ENCODE measurements at places on chromosomes 1 and 21. TPM values are rescaled to one million over a fixed set of nuclear protein-coding genes. Genes with fewer than 3 reads are reported as not detected.

DNA sequence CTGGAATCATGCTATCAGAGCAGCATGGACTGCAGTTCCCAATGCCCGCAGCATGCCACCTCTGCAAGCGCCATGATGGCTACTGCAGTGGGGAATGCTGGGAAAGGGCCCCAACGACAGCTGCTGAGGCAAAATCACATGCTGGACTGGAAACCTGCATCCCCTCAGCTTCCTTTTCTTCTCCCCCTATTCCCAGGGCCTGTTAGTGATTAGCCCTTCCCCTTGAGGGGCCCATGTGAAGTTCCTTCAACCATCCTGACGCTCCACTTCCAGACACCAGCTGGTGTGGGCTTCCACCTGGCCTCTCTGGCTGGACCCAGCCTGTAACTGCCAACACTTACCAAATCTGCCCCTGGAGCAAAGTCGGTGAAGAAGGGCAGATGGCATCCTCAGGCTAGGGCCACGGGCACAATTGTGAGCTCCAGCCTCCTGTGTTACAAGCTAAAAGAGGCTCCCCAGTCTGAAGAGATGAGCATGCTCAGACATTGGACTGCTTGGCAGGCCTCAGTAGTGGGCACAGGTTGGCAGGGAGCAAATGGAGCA, 22.1 kb upstream of the SDC3 start:
- DNase-seq, result no peak

The RIMKLA gene
- total RNA-seq, result 14.5 TPM

DNA sequence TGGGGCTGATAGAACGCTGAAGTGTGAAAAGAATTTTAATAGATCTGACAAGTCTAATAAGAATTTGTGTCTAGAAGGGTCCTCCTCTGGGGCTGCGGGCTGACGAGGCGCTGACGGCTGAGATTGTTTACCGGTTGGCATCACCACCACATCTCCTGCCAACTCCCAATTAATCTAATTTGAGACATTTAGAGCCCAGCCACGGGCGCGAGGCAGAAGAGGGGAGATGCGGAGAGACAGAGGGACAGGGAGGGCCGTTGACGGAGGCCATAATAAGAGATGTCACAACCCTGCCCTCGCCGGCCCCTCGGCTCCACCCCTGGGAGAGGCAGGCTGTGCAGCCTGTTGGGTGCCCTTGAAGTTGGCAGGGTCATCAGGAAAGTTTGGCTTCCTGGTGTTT, 109.3 kb downstream of the PAX7 start:
- no peak for DNase-seq

GRCh38 chr1:200891774-200892157, 2.9 kb upstream of the INAVA start:
- peak; percentile 64 for DNase-seq

DNA sequence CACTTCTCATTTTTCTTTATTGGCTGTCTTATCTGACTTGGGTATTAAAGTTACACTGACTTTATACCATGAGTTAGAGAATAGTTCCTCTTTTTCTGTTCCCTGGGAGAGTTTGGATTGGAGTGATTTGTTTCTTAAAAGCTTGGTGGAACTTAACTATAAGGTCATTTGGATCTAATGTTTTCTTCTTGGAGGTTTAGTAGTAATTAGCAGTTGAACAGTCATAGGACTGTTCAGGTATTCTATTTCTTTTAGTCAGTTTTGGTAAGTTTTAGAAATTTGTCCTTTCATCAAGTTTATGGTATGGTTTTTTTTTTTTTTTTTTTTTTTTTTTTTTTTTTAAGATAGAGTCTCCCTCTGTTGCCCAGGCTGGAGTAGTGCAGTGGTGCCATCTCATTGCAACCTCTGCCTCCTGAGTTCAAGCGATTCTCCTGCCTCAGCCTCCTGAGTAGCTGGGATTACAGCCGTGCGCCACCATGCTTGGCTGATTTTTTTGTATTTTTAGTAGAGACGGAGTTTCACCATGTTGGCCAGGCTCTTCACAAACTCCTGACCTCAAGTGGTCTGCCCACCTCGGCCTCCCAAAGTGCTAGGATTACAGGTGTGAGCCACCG, 6.3 kb downstream of the TTC3 start:
- DNase-seq, result no peak

DNA sequence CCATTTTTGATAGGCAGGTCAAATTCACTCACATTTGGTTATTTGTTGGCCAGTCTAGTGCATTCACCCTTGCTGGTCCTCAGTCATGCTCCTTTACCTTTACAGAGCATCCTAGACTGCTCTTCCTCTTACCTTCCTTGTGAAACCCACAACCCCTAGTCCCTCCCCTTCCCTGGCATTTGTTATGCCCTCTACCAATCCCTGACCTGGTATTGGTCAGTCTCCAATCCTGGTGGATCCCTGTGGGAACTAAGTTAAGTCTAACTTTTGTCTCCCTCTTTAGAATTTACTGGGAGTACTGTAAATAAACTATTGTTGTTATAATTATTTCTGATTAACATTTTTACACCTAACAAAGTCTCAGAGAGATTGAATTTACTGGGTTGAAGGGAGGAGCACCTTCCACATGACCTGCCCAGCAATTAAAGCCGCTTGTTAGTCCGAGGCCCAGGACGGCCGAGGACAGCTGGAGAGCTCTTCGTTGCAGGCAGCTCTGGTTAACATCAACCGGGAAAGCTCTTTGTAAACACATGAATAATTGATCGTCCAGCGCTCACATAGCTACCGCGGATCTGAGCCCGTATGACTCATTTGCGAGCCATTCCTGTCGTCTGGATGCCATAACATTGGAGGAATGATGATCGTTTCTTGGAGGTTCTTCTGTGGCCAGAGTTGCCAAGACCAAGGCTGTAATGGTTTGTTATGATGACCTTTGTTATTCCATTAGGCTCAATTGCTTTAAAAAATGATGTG, 31.9 kb downstream of the MTARC1 start:
- no peak for DNase-seq

The KPRP gene
- not detected for total RNA-seq

The TNNI3K gene
- total RNA-seq, result 1.1 TPM

The FLG2 gene
- total RNA-seq, result not detected

The TRIM17 gene
- total RNA-seq, result not detected

The GDAP2 gene
- total RNA-seq, result 33.5 TPM

DNA sequence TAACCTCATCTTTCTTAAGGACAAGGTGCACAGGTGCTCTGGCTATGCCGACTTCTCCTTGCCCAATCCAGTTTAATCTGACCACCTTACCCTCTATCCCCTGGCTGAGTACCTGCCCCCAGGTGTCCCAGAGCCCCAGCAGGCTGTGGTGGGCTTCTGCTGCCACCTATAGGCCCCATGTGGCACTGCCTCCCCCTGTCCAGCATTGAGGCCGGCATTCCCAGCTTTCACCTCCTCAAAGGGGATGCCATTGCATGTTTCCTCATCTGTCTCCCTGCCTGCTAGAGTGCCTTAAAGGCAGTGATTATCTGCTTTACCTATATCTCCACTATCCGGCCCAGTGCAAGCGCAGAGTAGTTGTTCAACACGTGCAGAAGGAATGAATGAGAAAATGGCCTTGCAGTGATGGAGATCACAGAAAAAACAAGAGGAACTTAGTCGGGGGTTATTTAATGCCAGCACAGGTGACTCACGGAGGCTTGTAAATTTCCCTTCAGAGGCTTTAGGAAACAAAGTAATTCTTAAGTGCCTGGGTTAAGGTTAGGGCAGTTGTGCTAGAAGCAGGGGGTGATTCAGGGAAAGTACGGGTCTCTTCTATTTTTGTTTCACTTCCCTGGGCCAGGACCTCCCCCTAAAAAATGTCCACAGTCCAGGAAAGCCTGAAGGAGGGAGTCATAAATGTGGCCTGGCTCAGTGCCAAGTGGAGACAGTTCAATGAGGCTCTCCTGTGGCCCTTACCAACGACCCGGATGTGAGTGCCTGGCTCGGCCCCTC, 131.8 kb upstream of the NGF start:
- peak; percentile 55 for DNase-seq

The DNAJC16 gene
- 23.8 TPM for total RNA-seq

The OSCP1 gene
- total RNA-seq, result 8.4 TPM

DNA sequence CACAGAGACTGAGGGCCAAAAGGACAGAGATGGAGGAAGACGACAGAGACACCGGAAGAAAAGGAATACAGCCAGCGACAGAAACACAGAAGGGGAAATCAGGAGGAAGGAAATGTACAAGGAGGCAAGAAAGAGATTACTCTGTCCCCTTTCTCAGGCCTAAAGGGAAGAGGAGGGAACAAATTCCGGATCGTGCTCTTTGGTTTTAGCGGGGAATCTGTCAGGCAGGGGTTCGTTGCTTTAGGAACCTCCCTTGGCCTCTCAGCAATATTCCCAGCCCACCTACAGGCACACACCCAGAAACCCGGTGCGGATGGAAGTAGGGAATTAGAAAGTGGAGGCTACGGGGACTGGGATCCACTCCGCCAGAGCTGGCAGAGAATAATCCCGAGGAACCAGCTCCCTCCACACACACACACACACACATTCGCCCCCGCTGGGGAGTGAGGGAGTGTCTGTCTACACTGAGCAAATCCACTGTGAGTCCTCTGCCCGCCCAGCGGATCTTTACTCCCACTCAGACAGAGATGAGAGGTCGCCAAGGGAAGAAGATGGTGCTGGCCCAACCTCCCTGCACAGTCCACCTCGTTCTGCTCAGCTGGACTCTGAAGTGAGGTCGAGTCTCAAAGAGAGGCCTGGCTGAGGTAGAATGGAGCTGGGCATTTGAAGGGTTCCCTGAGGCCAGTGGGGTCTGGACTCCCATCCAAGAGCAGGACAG, 5.7 kb downstream of the TAL1 start:
- no peak for DNase-seq

The CFHR2 gene
- not detected for total RNA-seq

GRCh38 chr1:11927866-11928592, 1.8 kb upstream of the KIAA2013 start:
- DNase-seq, result no peak

GRCh38 chr1:159853417-159854115, 8.9 kb downstream of the VSIG8 start:
- no peak for DNase-seq

The PADI1 gene
- total RNA-seq, result 0.38 TPM

GRCh38 chr1:180951836-180952656, 39.3 kb downstream of the KIAA1614 start:
- no peak for DNase-seq

GRCh38 chr1:8493916-8494540, 176.1 kb downstream of the SLC45A1 start:
- no peak for DNase-seq

The PIK3R3 gene
- 10.6 TPM for total RNA-seq

GRCh38 chr1:82517586-82517985, 716.9 kb downstream of the ADGRL2 start:
- no peak for DNase-seq

DNA sequence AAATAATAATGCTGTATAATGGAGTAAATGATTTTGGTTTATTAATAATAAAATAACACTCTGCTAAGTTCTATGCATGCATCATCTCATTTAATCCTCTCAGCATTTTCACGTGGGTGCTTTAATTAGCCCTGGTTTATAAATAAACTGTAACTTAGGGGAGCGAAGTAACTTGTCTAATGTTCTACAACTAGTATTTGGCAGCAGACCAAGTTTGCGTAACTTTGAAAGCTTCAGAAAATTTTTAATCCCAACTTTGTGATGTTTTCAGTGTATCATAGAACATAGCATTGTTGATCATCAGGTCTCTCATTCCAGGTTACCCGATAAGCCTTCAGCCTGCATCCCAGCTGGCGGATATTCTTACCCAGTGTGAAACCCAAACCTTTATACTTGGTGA, 322.4 kb upstream of the SGIP1 start:
- DNase-seq, result no peak

DNA sequence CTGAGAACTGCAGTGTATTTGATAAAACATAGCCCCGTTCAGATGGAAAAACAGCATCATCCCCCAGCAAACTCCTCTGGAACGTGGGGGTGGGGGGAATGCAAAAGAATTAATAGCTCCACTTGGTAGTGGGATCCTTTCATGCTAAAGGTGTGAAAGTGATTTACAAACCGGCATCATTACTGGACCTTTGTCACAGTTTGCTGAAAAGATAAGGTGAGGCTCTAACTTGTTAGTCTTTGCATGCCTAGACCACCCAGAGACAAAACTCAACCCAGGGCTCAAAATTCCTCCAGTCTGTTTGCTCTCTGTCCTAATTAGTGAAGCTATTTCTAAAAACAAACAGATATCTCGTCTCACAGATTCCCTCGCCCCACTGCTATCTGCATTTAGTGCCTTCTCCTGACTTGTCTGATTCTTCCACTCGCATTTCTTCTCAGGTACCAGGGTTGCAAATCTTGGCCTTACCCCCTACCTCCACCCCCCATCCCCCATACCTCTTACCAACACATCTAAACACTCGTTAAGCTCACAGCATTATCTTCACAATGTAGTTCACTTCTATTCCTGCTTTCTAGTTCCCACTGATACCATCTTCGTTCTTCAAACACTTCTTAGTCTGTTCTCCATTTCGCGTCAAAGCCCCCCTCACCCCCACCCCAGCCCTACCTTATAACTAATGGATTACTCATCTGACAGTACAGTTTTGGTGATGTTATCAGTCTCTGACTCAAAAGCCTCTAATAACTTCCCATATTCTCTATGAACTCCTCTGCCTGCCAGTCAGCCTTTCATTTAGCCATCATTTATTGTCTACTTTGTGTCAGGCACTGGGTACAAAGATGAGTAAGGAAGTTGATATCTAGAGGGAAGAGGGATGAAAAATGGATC, 11.8 kb downstream of the IER5 start:
- no peak for DNase-seq

GRCh38 chr1:109083923-109084322, 6.6 kb upstream of the TMEM167B start:
- DNase-seq, result no peak

DNA sequence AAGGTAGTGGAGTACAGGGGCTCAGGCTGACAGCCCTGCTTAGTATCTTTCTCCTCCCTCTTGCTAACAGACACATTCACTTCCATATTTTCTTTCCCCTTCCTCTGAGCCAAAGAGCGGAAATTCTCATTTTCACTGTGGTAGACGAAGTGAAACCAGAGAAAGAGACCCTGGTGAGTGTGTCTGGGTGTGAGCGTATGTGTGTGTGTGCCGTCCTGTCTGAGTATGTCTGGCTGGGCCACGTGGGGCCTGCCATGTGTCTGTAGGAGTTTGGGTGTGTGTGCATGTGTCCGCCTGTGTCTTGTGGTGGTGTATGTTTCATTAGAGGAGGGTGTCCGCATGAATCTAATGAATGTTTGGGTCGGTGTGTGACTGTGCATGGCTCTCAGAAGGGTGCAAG, 1.7 kb downstream of the COL8A2 start:
- no peak for DNase-seq

The SLC16A4 gene
- total RNA-seq, result 1.8 TPM

GRCh38 chr1:63328781-63329180, 6.4 kb downstream of the FOXD3 start:
- DNase-seq, result no peak

GRCh38 chr1:204462229-204462561, 32.4 kb downstream of the PIK3C2B start:
- no peak for DNase-seq

DNA sequence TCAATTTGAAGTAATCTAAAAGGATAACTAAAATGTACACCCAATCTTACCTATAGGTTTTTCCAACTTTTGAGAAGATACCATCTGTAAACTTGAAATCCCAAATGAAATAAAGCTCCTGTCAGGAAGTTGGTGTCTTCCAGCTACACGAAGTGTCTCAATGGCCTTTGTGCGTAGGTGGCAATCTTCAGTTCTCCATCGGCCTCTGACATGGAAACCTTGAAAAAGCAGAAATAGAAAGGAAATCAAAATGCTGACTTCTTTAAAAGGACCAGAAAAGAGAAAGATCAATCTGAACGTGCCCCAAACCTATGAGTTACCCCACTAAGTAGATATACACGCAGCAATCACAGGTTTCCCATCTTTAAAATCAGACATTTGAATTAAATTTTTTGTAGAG, 10.0 kb downstream of the MKNK1 start:
- DNase-seq, result no peak
